ENCODE measurements at places on chromosomes 5 and 9.

DNA sequence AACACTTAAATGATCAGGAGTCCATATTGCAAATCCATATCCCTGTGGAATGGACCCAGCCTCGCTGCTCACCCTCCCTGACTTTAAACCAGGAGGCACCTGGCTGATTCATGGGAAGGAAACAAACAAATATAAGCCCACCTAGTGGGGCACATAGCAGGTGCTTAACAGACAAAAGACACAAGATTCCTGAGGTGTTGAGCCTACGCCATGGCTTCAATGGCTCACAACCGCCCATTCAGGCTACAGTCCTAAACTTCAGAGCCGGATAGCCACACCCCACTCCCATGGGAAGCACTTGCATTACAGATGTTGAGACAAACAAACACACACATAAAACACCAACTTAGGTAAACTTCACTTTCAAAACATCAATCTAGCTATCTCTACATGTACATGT, 359.9 kb downstream of the ICE1 start:
- no peak for DNase-seq

- DNase-seq = no peak
These were observed 315.3 kb downstream of the DNAH5 start for GRCh38 chr5:13629218-13629617.

GRCh38 chr5:124289641-124290311, 456.7 kb downstream of the ZNF608 start:
- no peak for DNase-seq

GRCh38 chr9:137021979-137022661, 5.9 kb downstream of the ABCA2 start:
- peak; percentile 96 for DNase-seq

GRCh38 chr5:70440-70839, 21.5 kb upstream of the PLEKHG4B start:
- no peak for DNase-seq

- peak; percentile 43 for DNase-seq
These were observed 435 bp downstream of the ZNF189 start for GRCh38 chr9:101398930-101399642.

DNA sequence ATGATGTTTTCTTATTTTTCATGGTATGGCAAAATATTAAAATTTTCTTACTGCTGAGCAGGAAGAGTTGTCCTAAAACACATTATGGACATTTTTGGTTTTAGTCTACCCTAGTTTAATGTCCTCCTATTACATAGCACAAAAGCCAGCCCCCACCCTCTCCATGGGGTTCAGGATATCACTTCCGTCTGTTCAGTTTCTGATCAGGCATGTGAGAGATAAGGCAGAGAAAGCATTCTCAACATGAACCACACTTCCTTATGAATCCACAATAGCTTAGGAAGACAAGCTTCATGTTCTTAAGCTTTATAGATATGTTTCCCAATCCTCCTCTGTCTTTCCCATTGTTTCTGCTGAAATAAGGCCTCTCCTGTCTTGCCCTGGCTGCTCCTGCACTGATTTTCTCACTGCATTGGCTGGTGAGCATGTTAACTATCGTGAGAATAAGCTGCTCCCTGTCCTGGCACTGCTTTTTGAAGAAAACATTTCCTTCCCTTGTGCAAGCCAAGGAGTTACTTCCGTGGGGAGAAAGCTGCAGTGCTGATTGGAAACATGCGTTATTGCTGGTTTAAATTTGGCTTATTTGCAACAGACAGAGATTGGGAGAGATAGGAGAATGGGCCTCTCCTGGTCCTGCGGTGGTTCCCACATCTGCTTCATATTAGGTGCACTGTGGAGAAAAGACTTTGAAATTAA, 260.3 kb upstream of the RPS23 start:
- no peak for DNase-seq

DNA sequence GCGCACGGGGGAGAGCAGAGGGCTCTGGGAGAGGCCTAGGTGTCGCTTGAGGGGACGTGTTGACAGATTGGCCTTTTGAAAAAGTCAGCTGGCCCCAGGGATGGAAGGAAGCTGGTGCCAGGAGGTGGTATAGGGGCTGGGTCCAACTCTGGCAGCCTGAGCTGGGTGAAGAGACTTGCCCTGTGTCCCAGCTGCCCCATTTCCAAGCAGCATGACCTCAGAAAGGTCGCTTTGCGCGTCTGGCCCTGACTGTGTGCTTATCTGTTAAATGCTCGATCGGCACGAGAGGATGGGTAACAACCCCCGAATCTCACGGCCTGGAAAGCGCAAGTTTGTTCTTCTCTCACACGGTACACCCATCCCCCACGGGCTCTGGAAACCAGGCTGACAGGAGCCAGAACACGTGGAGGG, 31.2 kb upstream of the LAMC3 start:
- no peak for DNase-seq

GRCh38 chr5:74326571-74327338, 313.8 kb downstream of the ENC1 start:
- DNase-seq = peak; percentile 89

- DNase-seq = no peak
These were observed 12.5 kb downstream of the TRIP13 start for GRCh38 chr5:905139-905642.

DNA sequence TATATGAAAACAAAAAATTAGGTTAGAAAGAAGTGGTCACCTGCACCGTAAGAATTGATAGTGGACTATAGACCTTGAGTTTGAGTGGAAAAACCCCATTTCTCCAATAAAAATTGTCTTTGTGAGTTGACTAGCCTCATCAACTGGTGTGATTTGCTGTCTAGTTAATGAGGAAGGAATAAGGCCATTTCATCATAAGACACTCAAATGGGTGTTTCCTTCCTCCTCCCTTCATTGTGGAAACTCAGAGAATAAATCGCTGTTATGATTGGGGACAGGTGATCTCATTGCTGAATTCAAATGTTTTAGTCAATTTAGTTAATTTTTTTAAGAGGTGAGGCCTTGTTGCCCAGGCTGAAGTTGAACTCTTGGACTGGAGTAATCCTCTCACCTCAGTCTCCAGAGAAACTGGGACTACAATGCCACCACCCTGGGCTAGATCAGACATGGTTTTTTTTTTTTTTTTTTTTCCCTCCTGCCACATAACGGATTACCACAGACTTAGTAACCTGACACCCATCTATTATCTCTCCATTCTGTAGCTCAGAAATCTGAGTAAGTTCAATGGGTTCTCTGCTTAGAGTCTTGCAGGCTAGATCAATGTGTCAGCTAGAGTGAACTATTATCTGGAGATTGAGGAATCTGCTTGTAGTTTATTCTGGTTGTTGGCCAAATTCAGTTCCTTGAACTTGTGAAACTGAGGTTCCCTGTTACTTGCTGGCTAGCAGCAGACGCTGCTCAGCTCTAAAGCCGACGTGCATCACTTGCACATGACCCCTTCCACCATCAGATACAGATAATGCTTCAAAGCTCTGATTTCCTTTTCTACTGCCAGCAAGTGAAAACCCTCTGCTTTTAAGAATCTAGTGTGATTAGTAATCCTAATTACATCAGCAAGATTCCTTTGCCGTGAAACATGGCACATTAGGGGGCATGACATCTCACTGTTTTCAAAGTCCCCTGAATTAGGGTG, 663.8 kb upstream of the CDH9 start:
- DNase-seq = no peak

DNA sequence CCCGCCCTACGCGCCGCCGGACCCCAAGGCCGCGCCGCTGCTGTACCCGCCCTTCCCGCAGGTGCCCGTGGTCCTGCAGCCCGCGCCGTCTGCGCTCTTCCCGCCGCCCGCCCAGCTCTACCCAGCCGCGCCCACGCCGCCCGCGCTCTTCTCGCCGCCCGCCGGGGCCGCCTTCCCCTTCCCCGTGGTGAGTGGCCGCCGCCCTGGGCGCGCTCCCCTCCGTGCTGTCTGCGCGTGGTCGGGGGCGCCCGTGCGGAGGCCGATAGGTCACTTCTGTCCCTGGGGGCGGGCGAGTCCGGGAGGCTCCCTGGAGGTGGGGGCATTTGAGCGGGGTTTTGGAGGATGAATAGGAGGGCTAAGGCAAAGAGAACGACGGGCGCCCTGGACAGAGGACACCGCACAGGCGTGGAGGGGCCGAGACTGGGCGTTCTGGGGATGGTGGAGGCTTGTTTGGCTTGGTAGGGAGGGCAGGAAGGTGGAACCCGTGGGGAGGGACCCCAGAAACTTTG, 9.6 kb downstream of the PRRT1B start:
- peak; percentile 28 for DNase-seq

GRCh38 chr5:108898707-108899106, 151.0 kb downstream of the FER start:
- no peak for DNase-seq
